ENCODE measurements at places on chromosomes 3 and 15.

- H3K4me1 ChIP-seq, result no peaks in the 10 kb centered on the region
- H3K4me3 ChIP-seq, result no peak overlapping the region
- peaks cover 20% of the 10 kb centered on the region for H3K27me3 ChIP-seq
- no peak for DNase-seq
Observed at GRCh38 chr3:137165117-137165806, 207.5 kb downstream of the IL20RB start.

- no peak overlapping the region for H3K4me3 ChIP-seq
- no peaks in the 10 kb centered on the region for H3K4me1 ChIP-seq
- H3K27ac ChIP-seq, result no peak overlapping the region
- peak; percentile 17 for DNase-seq
- H3K27me3 ChIP-seq, result no peaks in the 10 kb centered on the region
Observed at GRCh38 chr3:148309390-148310035, 388.2 kb upstream of the AGTR1 start.

DNA sequence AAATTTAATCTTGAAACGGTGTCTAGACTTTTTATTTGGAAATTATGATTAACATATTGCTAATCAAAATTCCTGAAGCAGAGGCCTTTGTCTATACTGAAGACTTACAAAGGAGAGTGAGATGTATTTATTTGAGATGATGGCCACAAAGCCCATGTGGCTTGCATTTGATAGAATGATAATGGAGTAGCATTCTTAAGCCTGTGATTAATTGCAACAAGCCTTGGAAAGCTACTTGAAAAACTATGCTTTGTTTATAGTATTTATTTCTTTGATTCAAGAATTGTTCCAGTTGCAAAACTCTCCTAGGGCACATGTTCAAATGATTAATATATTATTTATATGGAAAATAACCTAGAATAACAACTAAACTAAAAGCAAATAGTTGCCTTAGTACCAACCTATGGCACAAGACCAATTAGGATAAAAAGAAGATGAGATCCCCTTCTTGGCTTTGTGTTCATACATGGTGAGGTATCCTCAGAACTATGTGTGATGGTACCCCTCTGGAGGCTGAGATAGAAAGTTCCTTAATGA lies 244.1 kb upstream of the TBL1XR1 start:
- no peaks in the 10 kb centered on the region for H3K36me3 ChIP-seq
- H3K4me3 ChIP-seq, result no peak overlapping the region
- no peak for DNase-seq
- H3K27me3 ChIP-seq, result no peaks in the 10 kb centered on the region
- no peaks in the 10 kb centered on the region for H3K4me1 ChIP-seq
- H3K27ac ChIP-seq, result no peak overlapping the region

DNA sequence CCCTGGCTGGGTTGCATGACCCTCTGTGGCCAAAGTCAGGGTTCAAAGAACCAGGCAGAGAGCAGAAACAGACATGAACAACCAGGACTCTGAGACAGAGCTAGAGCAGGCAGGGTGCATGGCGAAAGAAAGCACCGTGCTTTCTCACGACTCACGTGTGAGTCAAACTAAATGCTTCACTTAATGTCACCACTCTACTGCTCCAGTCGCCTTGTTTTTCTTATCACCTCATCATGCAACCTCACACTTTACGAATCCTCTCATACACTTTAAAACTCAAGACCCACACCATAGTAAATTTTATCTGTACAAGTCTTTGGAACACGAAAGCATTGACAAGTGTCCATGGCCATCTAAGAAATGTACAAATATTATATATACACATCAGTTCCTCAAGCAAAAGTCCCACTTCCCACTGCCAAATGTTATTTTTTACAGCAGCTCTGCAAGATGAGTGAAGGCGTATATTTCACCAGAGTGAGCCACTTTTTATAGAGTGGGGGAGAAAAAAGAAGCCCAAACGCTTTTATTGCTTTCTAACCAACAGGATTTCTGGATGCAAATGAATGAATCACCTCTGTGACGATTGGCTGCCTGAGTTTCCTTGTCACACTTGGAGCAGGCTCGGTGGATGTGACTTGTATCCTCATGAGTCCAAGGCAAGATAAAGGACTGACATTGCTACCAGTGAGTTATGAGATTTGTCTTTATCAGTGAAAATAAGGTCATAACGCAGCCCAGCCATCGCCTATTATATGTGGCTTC lies 16.0 kb upstream of the MEGF11 start:
- H3K36me3 ChIP-seq, result no peaks in the 10 kb centered on the region
- H3K27ac ChIP-seq, result no peak overlapping the region
- H3K4me3 ChIP-seq, result no peak overlapping the region
- peaks cover 2% of the 10 kb centered on the region for H3K27me3 ChIP-seq

DNA sequence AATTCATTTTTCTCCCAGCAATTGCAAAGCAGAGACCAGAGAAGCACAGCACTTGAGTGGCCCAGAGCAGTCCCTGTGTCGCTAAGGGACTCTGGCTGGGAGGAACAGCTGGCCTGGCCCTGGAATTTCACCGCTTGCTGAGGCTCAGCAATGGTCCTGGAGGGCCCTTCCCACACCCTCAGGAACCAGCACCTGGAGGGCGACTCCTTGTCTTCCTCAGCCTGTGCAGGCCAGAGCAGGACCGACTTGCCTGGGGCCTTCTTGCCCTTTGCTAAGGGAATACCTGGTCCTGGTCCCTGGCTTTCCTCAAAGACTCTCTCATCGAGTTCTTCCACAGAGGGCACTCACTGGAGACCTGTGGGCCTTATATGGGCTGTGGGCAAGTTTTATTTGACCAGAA lies 294.6 kb downstream of the RPLP1 start:
- no peaks in the 10 kb centered on the region for H3K4me1 ChIP-seq
- no peaks in the 10 kb centered on the region for H3K36me3 ChIP-seq
- no peak for DNase-seq
- peaks cover 25% of the 10 kb centered on the region for H3K27me3 ChIP-seq
- no peak overlapping the region for H3K4me3 ChIP-seq

DNA sequence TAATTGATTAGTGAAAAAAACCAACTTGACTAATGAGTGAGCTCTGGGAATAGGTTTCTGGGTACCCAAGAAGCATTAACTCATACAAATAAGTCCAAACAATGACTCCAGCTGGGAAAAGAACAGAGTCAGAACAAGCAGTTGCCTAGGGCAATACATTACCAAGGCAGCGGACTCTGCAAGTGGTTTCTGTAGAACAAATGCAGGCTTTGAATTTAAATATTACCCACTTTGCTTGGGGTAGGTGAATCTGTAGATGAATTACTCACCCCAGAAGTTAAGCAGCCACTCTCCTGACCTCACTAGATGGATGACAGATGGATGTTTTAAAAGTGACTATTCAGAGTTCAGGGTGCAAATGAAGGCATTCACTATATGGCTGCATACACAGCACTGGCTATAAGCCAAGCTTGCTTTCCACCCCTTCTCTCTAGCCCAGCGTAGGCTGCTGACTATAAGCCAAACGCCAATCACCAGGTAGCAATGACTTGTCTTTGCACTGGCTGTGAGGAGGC lies 73.1 kb upstream of the BHLHE40 start:
- peak overlapping the region; percentile 54 for H3K27ac ChIP-seq
- no peak overlapping the region for H3K4me3 ChIP-seq
- DNase-seq, result no peak
- H3K36me3 ChIP-seq, result no peaks in the 10 kb centered on the region

GRCh38 chr15:70820214-70820613 lies 33.7 kb downstream of the LARP6 start:
- no peak for DNase-seq
- no peak overlapping the region for H3K27ac ChIP-seq
- H3K27me3 ChIP-seq, result no peaks in the 10 kb centered on the region
- H3K36me3 ChIP-seq, result no peaks in the 10 kb centered on the region
- H3K4me3 ChIP-seq, result no peak overlapping the region

- DNase-seq, result no peak
- H3K4me3 ChIP-seq, result no peak overlapping the region
- peaks cover 24% of the 10 kb centered on the region for H3K27me3 ChIP-seq
- no peaks in the 10 kb centered on the region for H3K4me1 ChIP-seq
Observed at GRCh38 chr3:137150825-137151224, 193.0 kb downstream of the IL20RB start.

DNA sequence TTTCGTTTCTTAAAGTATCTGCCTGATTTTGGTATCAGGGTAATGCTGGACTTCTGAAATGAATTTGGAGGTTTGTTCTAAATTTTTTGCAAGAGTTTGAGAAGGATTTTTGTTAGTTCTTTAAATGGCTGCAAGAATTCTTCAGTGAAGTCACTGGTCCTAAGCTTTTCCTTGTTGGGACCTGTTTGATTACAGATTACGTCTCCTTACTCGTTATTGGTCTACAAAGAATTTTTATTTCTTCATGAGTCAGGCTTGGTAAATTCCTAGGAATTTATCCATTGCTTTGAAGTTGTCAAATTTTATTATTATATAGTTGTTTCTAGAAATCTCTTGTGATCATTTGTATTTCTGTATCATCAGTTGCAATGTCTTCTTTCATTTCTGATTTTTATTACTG lies 196.0 kb downstream of the DPH6 start:
- no peak for DNase-seq
- no peaks in the 10 kb centered on the region for H3K4me1 ChIP-seq
- no peak overlapping the region for H3K27ac ChIP-seq
- H3K36me3 ChIP-seq, result no peaks in the 10 kb centered on the region

- H3K27me3 ChIP-seq, result no peaks in the 10 kb centered on the region
- H3K4me1 ChIP-seq, result no peaks in the 10 kb centered on the region
- H3K27ac ChIP-seq, result no peak overlapping the region
Observed at GRCh38 chr3:198028718-198029117, 68.7 kb downstream of the LMLN start.

DNA sequence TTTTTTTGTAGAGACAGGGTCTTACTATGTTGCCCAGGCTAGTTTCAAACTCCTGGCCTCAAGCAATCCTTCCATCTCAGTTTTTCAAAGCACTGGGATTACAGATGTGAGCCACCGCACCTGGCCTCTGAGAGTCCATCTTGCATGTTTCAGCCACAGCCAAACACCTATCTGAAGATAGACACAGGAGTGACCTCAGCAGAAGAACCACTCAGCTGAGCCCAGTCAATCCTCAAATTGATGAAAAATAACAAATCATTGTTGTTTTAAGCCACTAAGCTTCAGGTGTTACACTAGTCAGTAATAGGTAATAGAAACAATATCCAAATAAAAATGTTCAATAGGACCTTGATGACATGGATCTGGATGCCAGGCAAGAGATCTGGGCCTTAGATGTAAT lies 38.3 kb upstream of the MITF start:
- H3K36me3 ChIP-seq, result no peaks in the 10 kb centered on the region
- no peak overlapping the region for H3K27ac ChIP-seq
- no peak for DNase-seq
- H3K27me3 ChIP-seq, result no peaks in the 10 kb centered on the region

DNA sequence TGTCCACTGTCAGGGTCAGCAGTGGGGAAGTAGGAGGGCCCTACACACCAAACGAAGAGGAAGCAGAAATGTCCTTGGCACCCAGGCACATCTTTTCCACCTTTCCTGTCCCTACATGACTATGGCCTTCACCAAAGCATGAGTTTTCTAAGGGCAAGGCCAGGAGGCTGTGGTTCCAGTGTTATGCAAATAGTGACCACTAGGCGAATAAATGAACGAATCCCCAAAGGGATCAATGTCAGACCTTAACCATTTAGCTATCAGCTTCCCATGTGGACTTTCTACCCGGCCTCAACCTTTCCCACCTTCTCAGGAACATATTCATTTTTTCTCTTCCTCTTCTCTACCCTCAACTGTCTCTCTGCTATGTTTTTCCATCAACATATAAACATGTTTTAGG lies 63.1 kb downstream of the NTRK3 start:
- no peak for DNase-seq
- H3K4me3 ChIP-seq, result no peak overlapping the region
- H3K4me1 ChIP-seq, result no peaks in the 10 kb centered on the region
- no peaks in the 10 kb centered on the region for H3K36me3 ChIP-seq
- H3K27ac ChIP-seq, result no peak overlapping the region
- no peaks in the 10 kb centered on the region for H3K27me3 ChIP-seq

DNA sequence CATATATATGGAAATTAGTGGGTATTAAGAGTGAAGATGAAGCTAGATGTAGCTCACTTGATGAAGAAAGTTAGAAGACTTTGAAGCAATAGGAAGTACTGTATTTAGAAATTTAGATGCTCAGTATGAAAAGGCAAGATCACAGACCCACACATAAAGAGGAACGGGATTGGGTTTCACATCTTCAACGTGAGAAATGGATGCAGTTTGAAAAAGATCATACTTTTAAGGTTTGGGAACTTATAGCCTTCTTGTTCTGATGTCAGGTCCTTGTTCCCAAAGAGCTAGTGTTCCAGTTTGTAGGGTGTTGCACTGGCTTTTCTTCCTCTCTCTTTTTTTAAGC lies 16.7 kb downstream of the AP3S2 start:
- no peak for DNase-seq
- H3K36me3 ChIP-seq, result peaks cover 29% of the 10 kb centered on the region
- no peak overlapping the region for H3K27ac ChIP-seq

GRCh38 chr3:37443363-37444035 lies 269.1 kb upstream of the LRRFIP2 start:
- no peak overlapping the region for H3K27ac ChIP-seq
- H3K27me3 ChIP-seq, result peaks cover 15% of the 10 kb centered on the region
- no peaks in the 10 kb centered on the region for H3K36me3 ChIP-seq
- H3K4me3 ChIP-seq, result no peak overlapping the region

- no peaks in the 10 kb centered on the region for H3K27me3 ChIP-seq
- no peaks in the 10 kb centered on the region for H3K36me3 ChIP-seq
- H3K4me3 ChIP-seq, result no peak overlapping the region
- peak; percentile 16 for DNase-seq
- 0 out of 2 replicates have a peak, but pooled peaks cover 8% of the 10 kb centered on the region for H3K4me1 ChIP-seq
Observed at GRCh38 chr15:75067123-75067830, 43.9 kb downstream of the PPCDC start.

DNA sequence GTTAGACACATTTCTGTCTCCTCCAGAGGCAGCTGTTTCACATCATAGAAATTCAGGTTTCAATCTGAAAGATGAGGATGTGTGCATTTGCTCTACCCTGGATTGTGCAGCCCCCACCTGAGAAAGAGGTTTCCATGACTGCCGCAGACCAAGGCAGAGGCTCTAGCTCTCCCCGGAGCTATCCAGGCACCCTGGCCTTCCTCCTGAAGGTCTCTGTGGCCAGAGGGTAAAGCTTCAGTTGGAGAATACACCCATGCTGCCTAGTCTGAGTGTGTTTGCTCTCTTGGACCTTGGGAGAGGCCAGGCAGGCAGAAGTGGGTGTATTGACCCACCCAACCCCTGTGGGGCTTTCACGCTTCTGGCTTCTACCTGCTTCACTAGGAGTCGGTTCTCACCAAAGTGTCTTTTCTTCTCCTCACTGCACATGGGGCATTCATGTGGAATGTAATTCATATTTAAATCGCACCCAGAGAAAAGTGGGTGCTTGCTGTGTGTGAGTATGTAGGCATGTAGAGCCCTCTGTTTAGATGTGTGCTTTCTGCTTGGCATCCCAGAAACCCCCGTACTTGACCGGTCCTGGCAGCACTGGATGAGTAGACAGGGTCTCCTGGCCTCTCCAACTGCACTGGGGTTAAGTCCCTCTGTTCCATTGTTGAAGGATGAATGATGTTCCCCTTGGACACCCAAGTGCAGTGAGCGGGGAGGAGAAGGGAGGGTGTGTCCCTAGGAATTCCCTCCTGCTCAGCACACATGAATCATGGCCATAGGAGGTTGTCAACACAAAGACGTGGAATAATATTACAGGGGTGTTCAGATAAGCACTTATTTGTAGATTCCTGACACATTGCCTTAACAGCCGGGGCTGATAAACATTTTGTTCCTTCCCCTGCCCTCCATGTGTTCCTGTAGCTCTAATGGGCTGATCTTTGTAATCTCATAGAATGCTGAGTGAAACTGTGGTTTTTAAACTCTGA lies 20.3 kb upstream of the RAB6B start:
- no peaks in the 10 kb centered on the region for H3K36me3 ChIP-seq
- peaks cover 3% of the 10 kb centered on the region for H3K27me3 ChIP-seq
- no peak overlapping the region for H3K27ac ChIP-seq
- no peaks in the 10 kb centered on the region for H3K4me1 ChIP-seq
- DNase-seq, result no peak

Measured in DND-41 (cell line).